ENCODE measurements at places on chromosomes 2 and 18.
A peak's percentile ranks its signal among the peaks of the same experiment; 100 is the strongest.

GRCh38 chr2:188610827-188611226 lies 319.2 kb downstream of the GULP1 start:
- DNase-seq, result no peak

- no peak for DNase-seq
Observed at GRCh38 chr18:46842583-46842982, 74.7 kb downstream of the PIAS2 start.

GRCh38 chr2:128384446-128384845 lies 65.8 kb upstream of the HS6ST1 start:
- no peak for DNase-seq

GRCh38 chr2:70995426-70995729 lies 705 bp upstream of the TEX261 start:
- peak; percentile 44 for DNase-seq

DNA sequence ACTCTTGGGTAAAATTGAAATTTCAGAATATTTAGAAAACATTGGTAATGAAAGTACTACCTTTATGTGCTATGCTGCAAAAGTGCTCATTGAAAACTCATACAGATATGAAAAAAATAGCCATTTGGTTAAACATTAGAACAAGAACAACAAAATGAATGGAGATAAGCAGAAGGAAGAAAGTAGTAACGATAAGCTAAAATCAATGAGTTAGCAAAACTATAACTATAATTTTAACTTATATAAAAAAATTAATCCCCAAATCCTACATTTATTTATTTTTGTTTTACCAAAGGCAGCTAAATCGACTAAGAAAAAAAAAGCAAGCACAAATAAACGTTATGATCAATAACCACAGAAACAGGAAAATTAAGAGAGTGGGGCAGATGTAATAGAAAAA lies 99.2 kb downstream of the CERS6 start:
- DNase-seq, result no peak

GRCh38 chr2:24919506-24920097 lies 435 bp downstream of the ADCY3 start:
- DNase-seq, result peak; percentile 18

- no peak for DNase-seq
Observed at GRCh38 chr18:76571689-76572088, 76.6 kb upstream of the ZNF516 start.

DNA sequence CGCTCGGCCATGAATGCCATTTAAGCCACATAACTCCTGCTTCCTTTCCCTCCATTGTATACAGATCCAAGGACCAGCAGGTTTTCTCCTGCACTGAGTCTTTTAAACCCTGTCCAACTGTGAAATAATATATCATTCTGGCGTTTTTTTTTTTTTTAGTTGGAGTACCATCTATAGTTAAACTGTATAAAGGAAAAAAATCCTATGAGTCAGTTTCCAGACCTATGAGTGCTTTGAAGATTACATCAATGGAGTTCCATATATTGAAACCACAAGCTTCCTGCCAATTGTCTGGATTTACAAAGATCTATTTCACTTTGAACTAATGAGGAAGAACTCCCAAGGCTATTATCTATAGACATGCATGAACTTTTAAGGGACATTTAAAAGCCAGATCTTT lies 2.4 kb upstream of the MALT1 start:
- no peak for DNase-seq

DNA sequence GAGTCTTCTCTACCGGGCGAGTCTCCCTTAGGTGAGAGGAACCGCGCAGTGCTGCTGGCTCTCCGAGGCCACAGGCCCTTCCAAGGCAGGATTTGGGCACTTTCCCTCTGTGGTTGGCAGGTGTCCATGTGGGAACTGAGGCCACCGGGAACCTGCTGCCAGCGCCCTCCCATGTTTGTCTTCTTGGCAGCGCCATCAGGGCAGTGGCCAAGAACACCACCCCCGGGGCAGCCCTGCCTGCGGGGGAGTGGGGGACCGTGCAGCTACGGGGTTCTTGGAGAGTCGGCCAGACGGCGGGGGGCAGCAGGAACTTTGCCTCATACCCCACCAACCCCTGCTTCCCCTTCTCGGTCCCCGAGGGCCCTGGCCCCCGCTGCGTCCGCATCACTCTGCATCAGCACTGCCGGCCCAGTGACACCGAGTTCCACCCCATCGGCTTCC lies 10.0 kb downstream of the CAPN10 start:
- DNase-seq, result no peak

- no peak for DNase-seq
Observed at GRCh38 chr2:120747706-120748105, 12.0 kb downstream of the GLI2 start.

- no peak for DNase-seq
Observed at GRCh38 chr2:194735837-194736542, 921.0 kb upstream of the SLC39A10 start.

DNA sequence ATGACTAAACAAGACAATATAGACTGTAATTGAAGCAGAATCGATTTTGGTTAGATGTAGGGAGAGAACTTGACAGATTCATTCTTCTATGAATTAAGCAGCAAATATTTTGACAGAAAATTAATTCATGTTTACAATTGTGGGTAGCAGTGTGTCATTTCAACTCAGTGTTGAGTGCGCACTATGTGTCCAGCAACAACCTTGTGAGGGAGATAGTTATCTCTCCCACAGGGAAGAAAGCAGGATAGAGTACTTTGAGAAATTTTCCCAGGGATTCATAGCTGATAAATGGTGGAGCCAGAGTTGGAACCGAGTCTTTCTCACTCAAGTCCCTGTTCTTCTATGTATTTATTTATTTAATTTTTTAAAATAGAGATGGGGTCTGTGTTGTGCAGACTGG lies 5.2 kb downstream of the MRPL33 start:
- no peak for DNase-seq

- no peak for DNase-seq
Observed at GRCh38 chr2:233082931-233083755, 23.0 kb downstream of the INPP5D start.

DNA sequence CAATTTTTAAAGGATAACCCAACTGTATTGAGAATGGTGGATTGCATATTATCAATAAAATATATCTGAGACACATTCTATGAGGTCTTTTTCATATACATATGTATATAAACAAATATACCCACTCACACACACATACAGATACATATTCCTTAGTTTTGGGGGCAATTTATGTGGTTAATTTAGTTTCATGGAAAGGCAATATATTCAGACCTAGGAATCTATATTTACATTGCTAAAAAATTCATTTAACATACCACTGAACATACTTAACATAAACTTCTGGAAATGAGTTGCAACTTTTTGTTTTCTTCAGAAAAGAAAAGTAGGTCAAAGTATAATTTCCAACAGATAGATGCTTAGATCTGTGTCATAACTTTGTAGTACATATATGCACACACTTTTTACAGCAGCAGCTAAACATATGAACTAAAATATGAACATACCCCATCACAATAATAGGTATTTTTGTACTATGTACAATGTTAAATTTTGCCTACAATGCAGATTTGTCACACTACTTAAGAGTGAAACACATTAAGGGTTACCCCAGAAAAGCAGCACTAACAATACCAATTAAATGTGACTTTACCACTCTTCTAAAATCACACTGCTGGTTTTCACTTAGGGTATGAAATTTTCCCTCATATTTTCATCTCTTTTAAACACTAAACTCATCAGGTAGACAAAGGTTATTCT lies 23.0 kb downstream of the HEATR5B start:
- no peak for DNase-seq

DNA sequence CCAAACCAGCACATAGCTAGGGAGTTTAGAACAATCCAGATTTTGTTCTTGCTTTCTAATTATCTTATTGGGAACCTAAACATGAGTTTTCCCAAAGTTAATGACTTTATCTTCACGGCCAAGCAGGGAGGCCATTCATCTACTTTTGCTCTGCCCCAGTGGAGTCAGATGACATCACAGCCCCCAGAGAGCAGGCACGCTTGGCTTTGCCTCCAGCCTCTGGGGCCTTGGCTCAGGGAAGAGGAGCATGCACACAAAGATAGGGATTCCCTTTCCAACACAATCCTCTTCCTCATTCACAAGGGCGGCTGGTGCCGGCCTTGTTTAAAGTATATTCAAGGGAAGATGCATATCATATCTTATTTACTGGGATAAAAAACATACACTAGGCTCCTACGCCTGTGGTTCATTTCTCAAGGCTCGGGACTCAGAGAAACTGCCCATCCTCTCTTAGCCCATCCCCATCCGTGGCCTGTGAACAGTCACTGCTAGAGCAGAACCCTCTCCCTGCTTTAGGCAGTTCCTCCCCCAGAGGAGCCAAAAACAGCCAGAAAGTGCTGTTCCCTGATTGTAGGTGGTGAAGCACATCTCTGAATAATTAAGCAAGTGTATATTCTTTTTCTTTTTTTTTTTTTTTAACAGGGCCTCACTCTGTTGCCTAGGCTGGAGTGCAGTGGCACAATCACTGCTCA lies 21.2 kb downstream of the TGFA start:
- no peak for DNase-seq

DNA sequence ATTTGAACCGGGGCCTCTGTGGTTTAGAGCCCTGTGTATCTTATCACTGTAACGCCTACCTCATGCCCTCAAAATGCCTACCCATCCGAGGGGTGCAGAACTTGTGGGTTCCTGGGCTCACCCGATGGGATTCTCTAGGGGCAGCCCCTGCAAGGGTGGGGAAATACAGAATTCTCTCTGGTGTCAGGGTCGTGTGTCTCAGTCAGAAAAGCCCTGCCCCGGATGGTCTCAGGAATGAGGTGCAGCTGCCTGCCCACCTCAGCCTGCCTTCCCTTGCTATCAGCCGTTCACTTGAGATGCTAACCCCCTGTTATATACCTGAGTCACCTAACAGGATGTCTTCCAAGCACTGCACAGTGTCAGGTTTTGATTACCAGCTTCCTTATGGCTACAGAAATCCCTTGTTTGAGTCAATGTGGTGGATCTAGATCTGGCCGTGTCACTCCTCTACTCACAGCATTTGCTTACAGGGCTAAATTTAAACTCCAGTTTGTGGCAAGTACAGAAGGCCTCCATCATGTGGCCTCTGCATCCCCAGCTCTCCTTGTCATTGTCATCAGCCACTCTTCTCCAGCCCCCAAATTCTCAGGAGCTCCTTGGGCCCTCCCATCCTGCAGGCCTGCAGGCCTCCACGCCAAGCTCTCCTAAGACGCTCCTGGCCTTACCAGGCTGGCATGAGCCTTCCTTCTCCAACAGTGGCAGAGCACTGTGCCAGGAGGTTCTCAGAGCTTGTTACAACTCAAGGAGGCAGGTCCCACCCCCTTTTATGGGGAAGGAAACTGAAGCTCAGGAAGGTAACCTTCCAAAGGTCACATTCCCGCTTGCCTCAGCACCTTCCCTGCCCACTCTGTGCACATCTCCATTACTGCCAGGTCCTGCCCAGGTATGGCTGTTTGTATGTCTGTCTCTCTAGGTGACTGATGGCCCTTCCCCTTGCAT lies 14.3 kb upstream of the MAP3K2 start:
- DNase-seq, result no peak

DNA sequence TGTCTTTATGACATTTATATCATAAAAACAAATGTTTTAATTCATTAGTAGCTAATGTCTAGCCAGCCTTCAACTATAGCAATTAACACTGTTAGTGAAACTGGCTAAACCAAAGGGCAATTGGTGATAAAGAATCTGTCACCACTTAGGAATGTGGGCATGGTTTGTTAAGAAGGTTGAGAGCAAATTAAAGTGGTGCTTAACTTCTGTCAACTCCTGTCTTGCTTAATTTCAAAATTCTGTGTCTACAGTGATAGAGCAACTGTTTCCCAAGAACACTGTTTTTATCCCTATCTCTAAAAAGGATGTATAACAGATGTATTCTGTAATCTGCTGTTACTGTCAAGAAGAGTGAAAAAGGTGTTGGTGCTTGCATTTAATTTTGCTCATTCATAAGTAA lies 36.5 kb downstream of the CFAP36 start:
- DNase-seq, result no peak

DNA sequence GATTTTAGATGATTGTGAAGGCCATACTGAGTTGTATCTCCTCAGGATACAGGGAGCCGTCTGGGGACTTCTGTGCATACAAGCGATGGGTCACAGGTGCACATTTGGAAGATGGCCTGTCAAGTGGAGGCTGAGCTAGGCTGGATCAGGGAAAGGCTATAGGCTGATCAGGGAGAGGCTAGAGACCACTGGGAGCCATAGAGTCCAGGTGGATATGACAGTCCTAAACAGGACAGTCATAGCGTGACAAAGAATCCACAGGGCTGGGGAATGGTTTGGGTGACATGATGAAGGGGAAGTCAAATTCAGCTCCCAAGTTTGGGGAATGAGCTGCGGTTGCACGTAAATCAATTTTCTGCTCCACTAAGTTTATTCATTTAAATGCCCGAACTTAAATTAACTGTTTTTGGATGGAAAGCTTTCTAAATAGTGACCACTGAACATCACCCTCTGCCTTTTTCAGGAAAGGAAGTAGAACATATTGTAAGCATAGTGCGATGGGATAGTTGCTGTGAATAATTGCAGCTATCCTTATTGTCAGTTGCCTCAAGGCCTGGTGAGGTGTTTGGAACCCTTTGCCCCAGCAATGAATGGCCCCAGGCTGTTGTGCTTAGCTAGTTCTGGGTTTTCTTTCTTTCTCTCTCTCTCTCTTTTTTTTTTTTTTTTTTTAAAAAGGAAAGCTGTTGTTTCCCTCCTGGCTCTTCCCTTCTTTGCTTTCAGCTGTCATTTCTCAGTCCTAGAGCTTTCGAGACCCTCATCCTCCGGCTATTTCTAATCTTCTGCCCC lies 50.5 kb downstream of the KLHL29 start:
- DNase-seq, result no peak

GRCh38 chr18:63309422-63309821 lies 10.1 kb downstream of the BCL2 start:
- DNase-seq, result no peak

- DNase-seq, result no peak
Observed at GRCh38 chr2:221276033-221276432, 296.1 kb downstream of the EPHA4 start.

- DNase-seq, result no peak
Observed at GRCh38 chr18:66280470-66280869, 323.4 kb downstream of the CDH19 start.

GRCh38 chr2:38301340-38301968 lies 75.6 kb downstream of the ATL2 start:
- no peak for DNase-seq

- no peak for DNase-seq
Observed at GRCh38 chr2:67846370-67847070, 216.3 kb downstream of the C1D start.

- no peak for DNase-seq
Observed at GRCh38 chr2:126798276-126799140, 100.2 kb upstream of the TEX51 start.

GRCh38 chr2:86226636-86227520 lies 27.6 kb downstream of the MRPL35 start:
- DNase-seq, result no peak

Data from T-helper 2 cell (primary cell).